Left lung (tissue), 14 donors: ENCODE measurements at places on chromosomes 16 and 17. TPM values are rescaled to one million over a fixed set of nuclear protein-coding genes. Genes with fewer than 3 reads are reported as not detected.

The PLXDC1 gene
- total RNA-seq: 11.9 TPM

The CIITA gene
- total RNA-seq: 38.1 TPM

The ADAD2 gene
- total RNA-seq: 0.24 TPM

The CLEC18B gene
- not detected for total RNA-seq

The KCNG4 gene
- total RNA-seq: not detected

The TMEM100 gene
- total RNA-seq: 164 TPM

The GNG13 gene
- not detected for total RNA-seq

The CHRNE gene
- 2.9 TPM for total RNA-seq

GRCh38 chr17:17361867-17362539 is 58.8 kb downstream of the NT5M start:
- no peak for DNase-seq

GRCh38 chr16:29843931-29844330 is 19.1 kb downstream of the CDIPT start:
- no peak for DNase-seq

DNA sequence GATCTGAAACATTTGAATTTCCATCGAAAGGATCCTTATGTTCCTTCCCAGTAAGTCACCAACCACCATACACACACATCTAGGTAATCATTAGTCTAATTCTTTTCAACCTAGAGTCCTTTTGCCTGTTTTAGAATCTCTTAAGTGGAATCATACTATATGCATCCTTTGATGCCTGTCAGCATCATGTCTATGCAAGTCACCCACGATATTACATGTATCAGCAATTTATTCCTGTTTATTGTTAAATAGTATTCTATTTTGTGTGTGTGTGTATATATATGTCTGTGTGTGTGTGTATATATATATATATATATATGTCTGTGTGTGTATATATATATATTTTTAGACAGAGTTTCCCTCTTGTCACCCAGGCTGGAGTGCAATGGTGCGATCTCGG is 78.9 kb upstream of the RPH3AL start:
- DNase-seq: no peak

- peak; percentile 48 for DNase-seq
Measured at GRCh38 chr16:28304214-28304613, 11.9 kb downstream of the SBK1 start.

- no peak for DNase-seq
Measured at GRCh38 chr16:4477966-4478365, 1.8 kb downstream of the HMOX2 start.

GRCh38 chr16:53605831-53606400 is 97.7 kb downstream of the RPGRIP1L start:
- no peak for DNase-seq

DNA sequence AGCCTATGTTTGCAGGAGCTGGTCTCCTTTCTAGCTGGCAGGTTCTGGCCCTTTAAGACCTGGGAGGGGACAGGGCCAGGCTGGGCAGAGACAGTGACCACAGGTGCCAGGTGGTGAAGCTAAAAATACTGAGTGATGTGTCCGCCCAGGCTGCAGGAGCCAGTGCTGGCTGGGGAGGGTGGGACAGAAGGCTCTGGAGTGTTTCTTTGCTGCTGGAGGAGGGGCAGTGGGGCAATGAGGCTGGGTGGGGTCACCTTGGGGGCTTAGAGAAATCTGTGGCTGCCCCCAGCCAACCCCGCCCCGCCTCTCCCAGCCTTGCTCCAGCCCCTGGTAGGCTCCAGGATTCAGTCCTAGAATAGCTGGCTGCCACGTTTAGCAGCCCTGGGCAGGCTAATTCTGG is 30.4 kb upstream of the SBK1 start:
- DNase-seq: no peak

- DNase-seq: no peak
Measured at GRCh38 chr16:55668340-55669281, 12.8 kb downstream of the SLC6A2 start.

- no peak for DNase-seq
Measured at GRCh38 chr16:4123616-4124300, 7.5 kb upstream of the ADCY9 start.

GRCh38 chr16:2223942-2224486 is 623 bp downstream of the E4F1 start:
- no peak for DNase-seq

- DNase-seq: no peak
Measured at GRCh38 chr17:45703806-45704205, 80.3 kb upstream of the CRHR1 start.

GRCh38 chr17:72693151-72693878 is 399.2 kb downstream of the SLC39A11 start:
- DNase-seq: no peak

DNA sequence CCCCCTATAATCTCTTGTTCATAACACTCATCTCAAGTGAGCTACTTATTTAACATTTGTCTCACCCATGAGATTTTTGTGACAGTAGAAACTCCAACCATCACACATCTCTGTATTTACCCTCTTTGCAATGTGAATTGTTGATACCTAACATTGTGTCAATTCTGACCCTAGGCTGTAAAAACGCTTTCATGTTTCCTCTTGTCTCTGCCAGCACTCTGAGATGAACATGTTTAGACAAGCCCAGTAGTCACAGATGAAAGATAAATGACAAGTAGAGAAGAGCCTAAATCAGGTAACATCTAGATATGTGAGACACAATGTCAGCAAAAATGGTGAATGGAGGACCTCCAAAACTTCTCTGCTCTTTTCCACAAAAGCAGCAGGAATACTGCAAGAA is 1254.5 kb upstream of the GOT2 start:
- DNase-seq: no peak

- DNase-seq: no peak
Measured at GRCh38 chr17:78307887-78308638, 51.8 kb downstream of the SOCS3 start.

DNA sequence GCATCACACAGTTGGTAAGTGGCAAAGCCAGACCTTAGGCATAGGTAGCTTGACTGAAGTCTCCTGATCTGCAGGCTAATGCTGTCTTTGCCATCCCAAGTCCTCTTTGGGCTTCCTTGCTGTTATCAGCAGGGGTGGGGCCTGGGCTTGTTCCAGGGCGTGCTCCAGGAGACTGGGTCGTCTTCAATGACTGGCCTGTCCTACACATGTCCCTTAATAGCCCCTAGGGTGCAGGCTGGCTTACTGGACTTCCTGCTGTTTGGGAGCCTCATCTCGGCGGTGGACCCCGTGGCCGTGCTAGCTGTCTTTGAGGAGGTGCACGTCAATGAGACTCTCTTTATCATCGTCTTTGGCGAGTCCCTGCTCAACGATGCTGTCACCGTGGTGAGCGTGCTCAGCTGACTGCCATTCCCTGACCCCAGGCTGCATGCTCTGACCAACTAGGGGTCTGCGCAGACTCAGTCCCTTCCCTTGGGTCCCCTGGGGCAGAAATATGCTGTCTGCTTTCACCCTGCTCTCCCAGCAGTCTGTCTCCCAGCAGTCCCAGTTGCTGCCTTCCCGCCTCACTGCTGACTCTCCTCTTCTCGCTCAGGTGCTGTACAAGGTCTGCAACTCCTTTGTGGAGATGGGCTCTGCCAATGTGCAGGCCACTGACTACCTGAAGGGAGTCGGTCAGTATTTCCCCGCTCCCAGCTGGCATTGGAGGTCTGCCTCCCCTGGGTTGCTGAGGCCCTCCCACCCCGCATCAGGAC is 6.2 kb downstream of the SLC9A5 start:
- DNase-seq: no peak

DNA sequence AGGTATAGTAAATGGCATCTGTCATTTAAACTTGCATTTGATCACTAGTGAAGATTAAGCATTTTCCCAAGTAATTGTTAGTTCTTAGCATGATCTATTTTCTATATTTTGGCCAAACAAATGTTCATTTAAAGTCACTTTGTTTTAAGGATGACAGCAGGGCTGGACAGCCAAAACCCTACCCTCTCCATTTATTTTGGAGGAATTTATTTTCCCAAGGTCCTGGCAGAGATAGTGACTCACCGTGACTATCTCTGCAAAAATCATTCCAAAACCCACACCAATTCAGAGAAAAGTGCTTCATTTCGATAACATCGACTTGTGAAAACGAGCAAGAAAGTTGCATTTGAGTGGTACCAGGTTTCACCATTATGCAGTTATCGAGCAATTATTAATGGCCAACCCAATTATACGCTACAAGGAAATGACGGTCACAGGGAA is 665 bp upstream of the AKAP1 start:
- DNase-seq: no peak

- peak; percentile 27 for DNase-seq
Measured at GRCh38 chr17:50583641-50584040, 23.1 kb downstream of the CACNA1G start.

GRCh38 chr17:42553161-42553818 is 567 bp downstream of the HSD17B1 start:
- no peak for DNase-seq

GRCh38 chr16:74051-74746 is 1.8 kb upstream of the RHBDF1 start:
- DNase-seq: no peak

GRCh38 chr17:35046740-35047283 is 16.7 kb downstream of the RFFL start:
- no peak for DNase-seq

GRCh38 chr16:54590836-54591235 is 304.2 kb upstream of the IRX3 start:
- no peak for DNase-seq

DNA sequence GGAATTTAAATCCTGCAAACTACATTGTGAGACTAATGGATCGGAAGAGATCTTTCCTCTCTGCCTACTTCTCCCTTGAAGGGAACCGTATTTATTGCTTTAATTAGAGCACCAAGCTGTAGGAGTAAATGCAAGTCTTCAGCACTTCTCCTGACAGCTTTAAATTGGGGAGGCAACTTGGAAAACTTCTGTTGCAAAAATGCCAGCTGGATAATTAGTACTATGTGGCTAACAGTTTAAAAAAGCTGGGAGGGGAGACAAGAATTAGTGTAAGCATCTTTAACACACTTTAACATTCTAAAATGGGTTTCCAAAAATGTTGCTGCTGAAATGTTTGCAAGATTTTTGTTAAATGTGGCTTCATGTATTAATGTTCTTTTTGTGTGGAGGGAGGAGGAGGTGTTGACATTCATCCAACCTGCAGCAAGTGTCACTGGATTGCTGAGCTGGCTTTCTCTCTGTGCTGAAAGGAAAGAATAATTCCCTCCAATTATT is 108.5 kb downstream of the PCTP start:
- DNase-seq: no peak

GRCh38 chr16:35744084-35744483 is 2284.7 kb downstream of the TP53TG3F start:
- DNase-seq: no peak

DNA sequence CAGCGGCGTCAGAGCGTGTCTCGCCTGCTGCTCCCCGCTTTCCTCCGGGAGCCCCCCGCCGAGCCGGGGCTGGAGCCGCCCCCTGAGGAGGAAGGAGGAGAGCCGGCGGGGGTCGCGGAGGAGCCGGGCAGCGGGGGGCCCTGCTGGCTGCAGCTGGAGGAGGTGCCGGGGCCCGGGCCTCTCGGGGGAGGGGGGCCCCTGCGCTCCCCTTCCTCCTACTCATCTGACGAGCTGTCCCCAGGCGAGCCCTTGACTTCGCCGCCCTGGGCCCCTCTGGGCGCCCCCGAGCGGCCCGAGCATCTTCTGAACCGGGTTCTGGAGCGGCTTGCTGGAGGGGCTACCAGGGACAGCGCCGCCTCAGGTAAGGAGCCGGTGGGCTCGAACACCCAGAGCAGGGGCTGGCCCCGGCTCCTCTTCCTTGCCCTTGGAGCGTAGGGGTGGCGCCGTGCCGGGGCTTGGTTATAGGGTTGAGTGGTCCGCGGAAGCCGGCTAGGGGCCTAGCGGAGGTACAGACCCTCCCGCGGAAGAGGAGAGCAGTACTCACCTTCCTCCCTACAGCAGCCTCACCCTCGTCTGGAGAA is 841 bp downstream of the RAPGEFL1 start:
- DNase-seq: no peak

DNA sequence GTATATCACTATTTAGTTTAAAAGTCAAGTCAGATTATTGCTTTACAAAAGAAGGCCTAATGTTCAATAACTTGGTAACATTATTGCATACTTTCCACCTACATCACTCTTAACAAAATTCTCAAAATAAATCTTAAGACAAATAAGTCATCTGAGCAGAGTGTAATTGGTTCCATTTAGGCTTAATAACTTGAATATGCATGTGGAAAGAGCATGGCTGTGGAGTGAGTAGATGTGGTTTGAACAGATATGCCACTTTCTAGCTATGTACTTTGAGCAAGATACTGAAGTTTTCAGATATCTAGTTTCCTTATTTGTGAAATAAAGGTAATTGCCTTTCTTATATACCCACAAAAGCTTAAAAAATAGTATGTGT is 6.7 kb upstream of the EVI2A start:
- no peak for DNase-seq

GRCh38 chr16:80719573-80719972 is 84.8 kb downstream of the CDYL2 start:
- no peak for DNase-seq

- no peak for DNase-seq
Measured at GRCh38 chr16:29007730-29008593, 23.1 kb downstream of the LAT start.

GRCh38 chr17:64262198-64262999 is 661 bp downstream of the TEX2 start:
- peak; percentile 89 for DNase-seq

DNA sequence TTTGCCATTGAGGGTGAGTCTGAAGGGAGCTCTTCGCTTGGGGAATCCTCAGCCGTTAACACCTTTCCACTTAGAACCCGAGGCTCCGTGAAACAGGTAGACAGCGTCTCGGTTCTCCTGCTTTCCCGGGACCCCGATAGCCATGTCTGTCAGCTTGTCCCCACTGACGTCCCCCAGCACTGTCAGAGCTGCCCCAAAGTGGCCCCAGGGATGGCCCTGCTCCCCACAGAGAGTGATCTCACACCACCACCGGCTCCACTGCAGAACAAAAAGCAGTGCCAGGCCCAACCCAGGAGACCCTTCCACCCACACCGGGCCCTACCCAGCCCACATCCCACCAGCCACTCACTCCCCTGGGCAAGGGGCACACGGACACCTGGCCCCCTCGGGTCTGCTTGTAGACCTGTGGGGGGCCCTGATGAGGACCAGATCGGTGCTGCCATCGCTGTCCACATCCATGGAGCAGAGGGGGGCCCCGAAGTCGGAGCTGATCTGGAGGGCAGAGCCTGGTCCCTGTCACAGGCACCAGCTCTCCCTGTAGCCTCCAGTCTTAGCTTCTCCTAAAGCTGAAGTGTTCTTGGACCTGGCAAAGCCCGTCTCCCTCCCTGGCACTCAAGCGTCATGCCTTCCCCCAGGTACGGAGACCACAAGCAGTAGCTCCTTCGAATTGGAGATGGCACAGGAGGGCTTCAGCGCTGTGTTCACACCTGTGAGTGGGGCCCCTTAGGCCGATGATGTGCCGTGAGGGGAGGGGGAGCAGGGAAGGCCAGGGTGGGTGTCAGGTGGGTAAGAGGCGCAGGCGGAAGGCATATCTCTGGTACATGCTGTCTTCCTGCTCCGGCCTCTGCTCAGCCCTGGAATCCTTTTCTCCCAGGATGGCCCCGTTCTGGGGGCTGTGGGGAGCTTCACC is 6.5 kb downstream of the ITGAX start:
- no peak for DNase-seq

GRCh38 chr17:42608305-42609181 is 631 bp downstream of the RETREG3 start:
- no peak for DNase-seq

GRCh38 chr17:46035112-46035818 is 36.2 kb downstream of the STH start:
- DNase-seq: no peak
